ENCODE measurements at places on chromosomes 4 and X.

DNA sequence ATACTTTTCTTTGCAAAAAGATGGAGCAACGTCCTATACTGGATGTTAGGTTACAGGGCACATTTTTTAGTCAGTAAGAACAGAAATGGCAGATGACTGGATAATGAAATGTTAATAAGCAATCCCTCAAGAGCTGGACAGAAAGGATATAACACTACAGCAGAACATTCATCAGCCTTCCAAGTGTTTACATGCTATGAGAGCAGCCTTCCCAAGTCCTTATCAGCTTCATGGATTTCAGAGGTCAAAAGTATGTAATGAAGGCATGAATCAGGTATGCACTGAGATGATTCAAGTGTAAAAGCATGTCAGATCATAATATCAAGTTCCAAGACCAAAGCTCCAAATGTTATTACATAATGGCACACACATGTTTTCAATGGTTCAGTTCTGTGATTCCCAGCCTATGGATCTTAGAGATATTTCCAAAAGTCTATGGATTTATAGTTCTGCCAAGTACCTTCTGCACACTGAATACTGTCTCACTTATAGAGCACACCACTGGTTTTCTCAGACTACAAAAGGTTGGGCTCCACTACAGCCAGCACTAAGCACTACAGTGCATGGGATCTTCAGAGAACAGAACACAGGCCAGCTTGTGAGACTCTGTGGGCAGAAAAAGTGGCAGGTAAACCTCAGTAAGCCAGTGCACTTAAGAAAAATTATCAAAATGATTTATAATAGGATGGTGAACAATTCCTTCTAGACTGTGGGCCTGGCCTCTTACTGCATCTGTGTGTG lies 49.2 kb downstream of the GPC4 start:
- DNase-seq = no peak

DNA sequence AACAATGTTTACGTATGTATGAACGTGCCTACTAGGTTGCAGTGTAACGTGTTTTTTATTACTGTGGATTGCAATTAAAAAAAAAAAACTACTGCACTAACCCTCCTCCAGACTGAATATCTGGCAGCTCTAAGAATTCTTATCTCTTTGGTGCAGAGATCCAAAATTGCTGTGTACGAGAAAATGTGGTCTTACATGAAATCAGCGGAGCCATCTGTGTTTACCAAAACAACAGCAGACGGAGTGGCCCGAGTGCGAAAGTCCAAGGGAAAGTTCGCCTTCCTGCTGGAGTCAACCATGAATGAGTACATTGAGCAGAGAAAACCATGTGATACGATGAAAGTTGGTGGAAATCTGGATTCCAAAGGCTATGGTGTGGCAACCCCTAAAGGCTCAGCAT lies 268.1 kb downstream of the THOC2 start:
- DNase-seq = no peak

DNA sequence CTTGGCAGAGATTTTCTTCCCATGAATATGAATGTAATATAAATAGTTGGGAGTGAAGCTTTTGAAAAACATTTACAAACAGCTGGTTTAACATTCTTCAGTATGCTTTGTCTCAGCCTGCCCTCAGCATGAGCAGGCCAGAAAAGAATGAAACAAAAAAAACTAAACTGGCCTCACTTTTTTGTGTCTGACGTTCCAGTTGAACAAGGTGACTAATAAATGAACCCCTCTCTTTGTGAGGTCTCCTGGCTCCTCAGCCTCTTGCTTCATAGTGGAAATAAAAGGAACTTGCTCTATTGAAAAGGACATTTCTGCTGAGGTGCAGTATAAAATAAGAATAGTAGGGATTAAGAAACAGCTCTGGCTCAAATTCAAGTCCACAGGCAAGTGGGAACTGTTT lies 9.4 kb downstream of the CHST7 start:
- no peak for DNase-seq

DNA sequence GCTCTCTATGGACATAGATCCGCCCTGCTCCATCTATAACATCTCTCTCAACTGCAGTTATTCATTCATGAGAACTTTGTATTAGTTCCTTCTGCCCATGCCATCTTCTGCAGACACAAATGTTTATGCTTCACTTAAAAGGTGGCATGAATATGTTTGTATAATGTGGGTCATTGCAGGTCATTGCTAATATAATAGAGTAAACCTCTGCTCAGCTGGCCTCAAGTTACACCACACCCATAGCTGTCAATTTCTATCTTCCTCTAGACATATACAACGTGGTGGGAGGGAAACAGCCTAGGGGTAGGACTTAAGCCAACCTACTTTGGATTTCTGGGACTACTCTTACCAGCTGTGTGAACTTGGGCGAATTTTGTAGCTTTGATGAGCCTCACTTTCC lies 129.8 kb downstream of the ATXN3L start:
- DNase-seq = no peak

- no peak for DNase-seq
These were observed 72.3 kb upstream of the SH3RF1 start for GRCh38 chr4:169342906-169343564.

- DNase-seq = no peak
These were observed 66.6 kb downstream of the BLTP1 start for GRCh38 chr4:122218762-122219161.

GRCh38 chrX:155086961-155087735 lies 15.8 kb downstream of the BRCC3 start:
- DNase-seq = no peak

DNA sequence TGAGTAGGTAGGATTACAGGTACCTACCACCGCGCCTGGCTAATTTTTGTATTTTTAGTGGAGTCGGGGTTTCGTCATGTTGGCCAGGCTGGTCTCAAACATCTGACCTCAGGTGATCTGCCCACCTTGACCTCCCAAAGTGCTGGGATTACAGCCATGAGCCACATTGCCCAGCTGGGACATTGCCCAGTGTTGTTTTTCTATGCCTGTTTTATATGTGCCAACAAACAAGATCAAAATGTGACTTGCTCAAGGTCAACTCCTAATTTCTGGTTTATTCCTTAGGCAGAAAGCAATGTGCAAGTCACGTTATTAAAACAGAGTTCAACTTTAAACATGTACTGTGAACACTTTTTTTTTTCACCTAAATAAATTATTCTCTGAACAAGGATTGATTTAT lies 2.7 kb downstream of the LRIT3 start:
- no peak for DNase-seq

- DNase-seq = no peak
These were observed 42.4 kb downstream of the SLC7A11 start for GRCh38 chr4:138199568-138200235.

Measured in SHP77 treated with DMSO at 0.1 percent for 48 hours (cell line).